ENCODE measurements at places on chromosomes 1 and 21.

GRCh38 chr1:83927061-83927460 lies 71.9 kb downstream of the TTLL7 start:
- no peak for DNase-seq

DNA sequence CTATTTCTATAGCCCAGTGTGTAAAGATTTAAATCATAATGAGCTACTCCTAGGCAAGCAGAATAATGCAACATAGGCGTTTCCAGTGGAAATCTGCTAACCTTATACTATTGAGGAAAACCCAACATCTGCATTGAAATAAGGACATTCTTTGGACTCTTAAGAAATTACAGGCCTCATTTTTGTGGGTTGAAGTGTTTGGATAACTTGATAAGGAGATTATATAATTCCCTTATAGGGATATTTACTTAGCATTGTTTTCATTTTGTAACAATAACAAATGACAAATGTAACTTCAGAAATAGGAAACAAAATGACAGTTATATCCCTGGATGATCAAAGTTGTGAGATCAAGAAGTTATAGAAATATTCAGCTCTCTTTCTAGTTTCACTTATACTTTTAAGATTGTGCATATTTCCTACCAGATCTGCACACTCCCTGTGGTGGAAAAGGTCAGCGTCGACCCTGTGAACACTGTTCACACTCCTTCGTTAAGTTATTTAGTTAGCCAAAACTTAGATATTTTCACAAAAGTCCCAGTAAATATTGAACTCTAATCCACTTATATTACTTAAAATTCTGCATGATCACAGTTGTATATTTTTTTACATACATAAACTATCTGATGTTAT lies 284.4 kb upstream of the C1orf105 start:
- DNase-seq = no peak

GRCh38 chr1:76854255-76854654 lies 13.0 kb upstream of the ST6GALNAC5 start:
- DNase-seq = no peak

DNA sequence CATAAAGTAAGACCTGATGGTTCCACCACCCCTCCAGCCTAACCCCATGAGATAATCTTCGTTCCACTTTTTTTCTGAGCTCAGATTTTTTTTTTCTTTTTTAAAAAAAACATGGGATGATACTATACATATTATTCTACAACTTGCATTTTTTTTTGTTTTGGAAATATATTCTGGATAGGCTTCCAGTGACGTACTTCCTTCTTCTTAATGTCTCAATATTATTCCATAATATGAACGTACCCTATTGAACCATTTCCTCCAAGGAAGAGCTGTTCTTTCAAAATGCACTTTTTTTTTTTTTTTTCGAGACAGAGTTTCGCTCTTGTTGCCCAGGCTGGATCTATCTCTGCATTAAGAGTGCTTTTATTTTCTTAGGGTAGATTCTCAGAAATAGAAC lies 1.5 kb downstream of the EDEM3 start:
- no peak for DNase-seq

GRCh38 chr1:154567386-154568156 lies at the start of gene CHRNB2:
TSS of gene CHRNB2 (plus strand) at chr1:154567778. CDS start at chr1:154568045, 267 bp downstream.
- DNase-seq = peak; percentile 77

DNA sequence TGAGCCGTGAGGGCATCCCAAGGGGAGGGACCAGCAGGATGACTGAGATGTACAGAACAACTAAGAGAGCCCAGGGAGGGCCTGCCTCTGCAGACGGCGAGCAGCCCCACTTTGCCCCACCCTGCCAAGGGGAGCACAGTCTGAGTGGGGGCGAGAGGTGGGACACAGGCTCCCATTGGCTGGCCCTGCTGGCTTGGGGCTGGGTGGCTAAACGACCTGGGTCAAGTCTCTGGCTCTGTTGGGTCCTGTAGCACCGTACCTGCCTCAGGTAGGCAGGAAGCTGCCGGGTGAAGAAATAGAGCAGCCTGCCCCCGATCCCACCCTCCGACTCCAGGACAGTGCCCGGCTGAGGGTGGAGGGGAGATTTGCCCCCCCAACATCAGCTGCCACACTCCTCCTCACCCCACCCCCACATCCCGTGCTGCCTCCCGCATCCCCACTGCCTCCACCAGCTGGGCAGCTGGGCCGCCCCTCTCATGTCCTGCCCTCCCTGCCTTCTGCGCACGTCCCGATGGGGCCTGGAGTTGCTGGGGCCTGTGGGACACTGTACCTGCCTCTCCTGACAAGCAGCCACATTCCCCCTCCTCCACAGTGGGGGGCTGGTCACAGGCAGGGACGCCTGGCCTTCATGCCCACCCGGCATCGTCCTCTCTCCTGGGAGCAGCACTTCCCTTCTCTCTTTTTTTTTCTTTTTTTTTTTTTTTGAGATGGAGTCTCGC lies 12.6 kb upstream of the PLEKHG5 start:
- DNase-seq = peak; percentile 15

- no peak for DNase-seq
These were observed 227.3 kb downstream of the BRINP3 start for GRCh38 chr1:190250368-190250767.

- DNase-seq = no peak
These were observed 73.2 kb upstream of the CNIH3 start for GRCh38 chr1:224542783-224543440.

GRCh38 chr1:64516803-64517568 lies 47.1 kb downstream of the CACHD1 start:
- DNase-seq = no peak

GRCh38 chr21:45540601-45540970 lies 1.7 kb downstream of the SLC19A1 start:
- DNase-seq = no peak

GRCh38 chr1:109319114-109319513 lies 12.3 kb upstream of the MYBPHL start:
- no peak for DNase-seq

- no peak for DNase-seq
These were observed 129.5 kb downstream of the TENT5C start for GRCh38 chr1:117735045-117735992.

DNA sequence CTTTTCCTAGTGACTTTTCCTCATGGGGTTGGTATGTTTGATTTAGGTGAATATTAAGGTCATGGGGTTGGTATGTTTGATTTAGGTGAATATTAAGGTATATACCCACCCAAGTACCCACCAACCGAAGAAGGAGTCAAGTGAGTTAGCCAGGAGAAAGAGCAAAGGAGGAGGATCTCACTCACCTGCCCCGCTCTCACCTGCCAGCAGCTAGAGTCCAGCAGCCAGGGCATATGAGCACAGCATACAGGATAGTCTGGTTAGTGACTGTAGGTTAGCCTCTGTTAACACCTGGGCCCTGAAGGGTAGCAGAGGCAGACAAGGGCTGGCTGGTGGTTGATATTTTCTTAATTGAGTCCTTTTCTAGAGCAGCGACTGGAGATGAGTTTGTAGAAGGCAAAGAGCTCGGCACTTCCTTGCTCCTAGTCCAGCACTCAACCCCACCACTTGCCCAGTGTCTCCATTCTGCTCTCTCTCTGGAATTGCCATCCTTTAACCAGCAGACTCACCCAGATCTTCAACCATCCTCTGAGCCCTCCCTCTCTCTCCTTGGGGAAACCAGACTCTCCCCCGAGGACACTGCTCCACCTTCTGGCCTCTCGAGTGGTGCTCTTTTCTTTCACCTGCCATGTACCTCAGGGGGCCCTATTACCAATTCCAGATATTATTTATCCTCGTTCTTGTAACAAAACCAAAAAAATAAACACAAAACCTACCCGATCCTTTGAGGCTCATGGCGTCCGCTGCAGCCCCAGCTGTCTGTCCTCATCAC lies 16.3 kb upstream of the DESI2 start:
- DNase-seq = no peak

GRCh38 chr1:112794654-112795239 lies 79.6 kb upstream of the PPM1J start:
- no peak for DNase-seq

All from right hindlimb (tissue), 1 donor.